ENCODE measurements at places on chromosomes 7 and 10. TPM values are rescaled to one million over a fixed set of nuclear protein-coding genes. Genes with fewer than 3 reads are reported as not detected.
A peak's percentile ranks its signal among the peaks of the same experiment; 100 is the strongest.

Gene GPR141
- total RNA-seq, result 2.7 TPM

Gene MLLT10
- 66.4 TPM for total RNA-seq

Gene LIPM
- total RNA-seq, result not detected

Gene TEX36
- total RNA-seq, result not detected

Gene HOGA1
- 0.43 TPM for total RNA-seq

Gene FKBP6
- total RNA-seq, result not detected

Gene RBP3
- total RNA-seq, result not detected

Gene DGKB
- total RNA-seq, result 5.1 TPM

Gene CALHM1
- total RNA-seq, result not detected

Gene PHKG1
- total RNA-seq, result 0.46 TPM

Gene KCTD7
- total RNA-seq, result 9.9 TPM

Gene ASAH2B
- total RNA-seq, result 7.0 TPM

Gene INHBA
- not detected for total RNA-seq

Gene ANKRD61
- total RNA-seq, result not detected

Gene SUN1
- total RNA-seq, result 300 TPM

Gene TRPV5
- 0.42 TPM for total RNA-seq

GRCh38 chr10:88964869-88965415 is 12.4 kb upstream of the ACTA2 start:
- peaks cover 7% of the 10 kb centered on the region for H3K4me1 ChIP-seq
- no peak overlapping the region for H3K4me3 ChIP-seq
- no peak overlapping the region for H3K27ac ChIP-seq
- H3K27me3 ChIP-seq, result no peaks in the 10 kb centered on the region
- DNase-seq, result no peak

GRCh38 chr10:607545-608185 is 81.8 kb downstream of the DIP2C start:
- H3K36me3 ChIP-seq, result no peaks in the 10 kb centered on the region
- H3K4me1 ChIP-seq, result no peaks in the 10 kb centered on the region
- H3K27me3 ChIP-seq, result no peaks in the 10 kb centered on the region
- no peak for DNase-seq
- no peak overlapping the region for H3K4me3 ChIP-seq

- no peak overlapping the region for H3K27ac ChIP-seq
- H3K27me3 ChIP-seq, result no peaks in the 10 kb centered on the region
- H3K36me3 ChIP-seq, result peaks cover 21% of the 10 kb centered on the region
- no peaks in the 10 kb centered on the region for H3K4me1 ChIP-seq
- no peak for DNase-seq
Observed at GRCh38 chr7:20393021-20393610, 62.4 kb downstream of the ITGB8 start.

GRCh38 chr10:72503241-72503640 is 122.6 kb downstream of the MICU1 start:
- no peaks in the 10 kb centered on the region for H3K4me1 ChIP-seq
- H3K27me3 ChIP-seq, result no peaks in the 10 kb centered on the region
- no peak overlapping the region for H3K27ac ChIP-seq
- peaks cover 5% of the 10 kb centered on the region for H3K36me3 ChIP-seq

DNA sequence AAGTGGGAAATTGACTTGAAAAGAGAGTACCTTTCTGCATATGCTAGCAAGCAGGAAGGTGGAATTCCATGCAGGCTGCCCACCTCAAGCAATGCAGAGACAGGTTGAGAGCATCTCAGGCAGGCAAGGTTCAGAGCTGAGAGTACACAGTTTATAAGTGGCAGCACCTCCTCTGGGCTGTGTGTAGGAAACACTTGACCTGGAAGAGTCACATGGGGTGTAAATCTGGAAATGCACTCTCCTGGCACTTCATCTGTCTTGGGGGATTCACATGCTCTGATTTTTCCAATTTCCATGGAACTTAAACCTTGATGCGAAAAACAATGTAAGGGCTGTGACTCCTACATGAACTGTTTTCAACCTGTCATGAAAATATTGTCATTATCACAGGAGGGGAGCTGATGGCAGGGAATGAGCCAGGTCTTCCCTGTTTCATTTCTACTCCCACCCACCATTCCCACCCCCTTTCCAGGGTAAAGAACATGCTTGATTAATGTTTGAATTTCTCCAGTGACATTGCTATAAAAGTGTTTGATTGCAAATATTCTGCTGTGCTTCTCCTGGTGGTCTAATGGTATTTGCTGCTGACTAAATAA is 328.3 kb downstream of the BICC1 start:
- no peaks in the 10 kb centered on the region for H3K27me3 ChIP-seq
- no peaks in the 10 kb centered on the region for H3K36me3 ChIP-seq
- H3K27ac ChIP-seq, result no peak overlapping the region
- no peak overlapping the region for H3K4me3 ChIP-seq
- DNase-seq, result no peak
- H3K4me1 ChIP-seq, result no peaks in the 10 kb centered on the region

DNA sequence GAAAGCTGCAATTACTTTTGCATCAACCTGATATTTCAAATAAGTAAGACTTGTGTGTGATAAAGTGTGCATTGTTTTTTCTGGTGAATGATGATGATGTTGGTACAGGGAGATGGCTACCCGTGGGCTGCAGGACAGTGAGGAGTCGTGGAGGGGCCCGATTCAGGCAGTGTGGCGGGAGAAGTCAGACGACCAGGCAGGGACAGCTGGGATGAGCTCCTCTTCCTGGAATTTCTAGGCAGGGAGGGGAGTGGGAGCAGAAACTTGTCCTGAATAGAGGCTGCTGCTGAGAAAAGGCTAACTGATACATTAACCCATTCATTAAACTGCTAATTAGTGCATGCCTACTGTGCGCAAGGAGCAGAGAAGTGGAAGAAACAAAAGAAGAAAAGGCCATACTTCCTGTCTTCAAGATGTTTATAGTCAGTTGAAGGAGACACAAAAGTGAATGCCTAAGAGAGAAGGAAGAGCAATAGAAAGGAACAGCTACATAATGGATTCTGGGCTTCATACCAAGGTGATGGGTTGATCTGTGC is 9.3 kb upstream of the GATAD1 start:
- no peak overlapping the region for H3K27ac ChIP-seq
- no peaks in the 10 kb centered on the region for H3K36me3 ChIP-seq
- no peaks in the 10 kb centered on the region for H3K4me1 ChIP-seq
- H3K27me3 ChIP-seq, result no peaks in the 10 kb centered on the region

- no peak for DNase-seq
- peaks cover 29% of the 10 kb centered on the region for H3K36me3 ChIP-seq
- H3K4me3 ChIP-seq, result no peak overlapping the region
Observed at GRCh38 chr10:72552857-72553256, 73.0 kb downstream of the MICU1 start.

DNA sequence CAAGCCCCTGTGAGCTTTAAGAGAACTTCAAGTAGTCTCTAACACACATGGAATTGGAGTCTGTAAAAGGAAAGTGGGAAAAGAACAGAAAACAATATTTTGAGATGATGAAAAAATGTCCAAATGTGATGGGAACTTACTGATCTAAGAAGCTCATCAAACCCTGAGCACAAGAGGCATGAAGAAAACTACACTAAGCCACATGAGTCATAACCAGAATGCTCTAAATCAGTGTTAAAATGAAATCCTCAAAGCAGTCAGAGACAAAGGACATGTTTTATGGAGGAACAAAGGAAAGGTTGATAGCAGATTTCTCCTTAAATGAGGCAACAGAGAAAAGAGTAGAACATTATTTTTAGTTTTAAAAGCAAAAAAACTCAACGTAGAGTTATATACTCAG is 37.2 kb downstream of the ZNF33A start:
- peaks cover 72% of the 10 kb centered on the region for H3K36me3 ChIP-seq
- no peaks in the 10 kb centered on the region for H3K4me1 ChIP-seq
- DNase-seq, result no peak
- no peak overlapping the region for H3K4me3 ChIP-seq
- H3K27ac ChIP-seq, result no peak overlapping the region

- H3K27me3 ChIP-seq, result no peaks in the 10 kb centered on the region
- H3K4me1 ChIP-seq, result no peaks in the 10 kb centered on the region
- H3K27ac ChIP-seq, result no peak overlapping the region
- no peak overlapping the region for H3K4me3 ChIP-seq
- no peak for DNase-seq
Observed at GRCh38 chr7:24503506-24503905, 69.7 kb upstream of the PALS2 start.

- H3K36me3 ChIP-seq, result no peaks in the 10 kb centered on the region
- no peaks in the 10 kb centered on the region for H3K27me3 ChIP-seq
- H3K27ac ChIP-seq, result no peak overlapping the region
- H3K4me1 ChIP-seq, result peaks cover 5% of the 10 kb centered on the region
- DNase-seq, result no peak
Observed at GRCh38 chr7:147436718-147437117, 1153.8 kb upstream of the C7orf33 start.

DNA sequence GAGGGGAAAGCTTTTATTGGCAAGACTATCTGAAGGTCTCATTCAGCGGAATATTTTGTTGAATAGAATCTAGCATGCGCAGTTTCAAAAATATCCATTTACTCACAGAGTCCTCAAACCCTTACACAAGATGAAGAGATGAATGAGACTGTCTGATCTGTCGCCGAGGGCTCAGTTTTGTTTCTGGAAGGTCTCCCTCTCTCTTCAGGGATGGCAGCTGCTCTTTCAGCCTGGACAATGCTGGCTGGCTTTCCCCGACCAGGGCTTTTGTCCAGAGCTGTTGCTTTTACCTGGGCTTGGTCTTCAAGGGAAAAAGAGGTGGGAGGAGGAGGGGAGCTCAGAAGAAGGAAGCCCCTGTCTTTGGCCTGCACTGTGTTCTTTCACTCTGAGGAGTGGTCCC is 81.9 kb upstream of the BTBD16 start:
- peak overlapping the region; percentile 64 for H3K27ac ChIP-seq
- no peaks in the 10 kb centered on the region for H3K27me3 ChIP-seq
- H3K4me1 ChIP-seq, result peaks cover 6% of the 10 kb centered on the region
- H3K4me3 ChIP-seq, result no peak overlapping the region

GRCh38 chr7:133784486-133785001 is 342.6 kb upstream of the LRGUK start:
- H3K4me3 ChIP-seq, result no peak overlapping the region
- H3K4me1 ChIP-seq, result no peaks in the 10 kb centered on the region
- H3K36me3 ChIP-seq, result no peaks in the 10 kb centered on the region
- H3K27me3 ChIP-seq, result no peaks in the 10 kb centered on the region
- no peak overlapping the region for H3K27ac ChIP-seq

- peaks cover 15% of the 10 kb centered on the region for H3K4me1 ChIP-seq
- no peak for DNase-seq
- H3K4me3 ChIP-seq, result no peak overlapping the region
- no peak overlapping the region for H3K27ac ChIP-seq
- H3K27me3 ChIP-seq, result no peaks in the 10 kb centered on the region
Observed at GRCh38 chr7:5694912-5695726, 86.3 kb downstream of the RNF216 start.

- H3K4me1 ChIP-seq, result no peaks in the 10 kb centered on the region
- no peak overlapping the region for H3K27ac ChIP-seq
- no peaks in the 10 kb centered on the region for H3K27me3 ChIP-seq
- peaks cover 32% of the 10 kb centered on the region for H3K36me3 ChIP-seq
Observed at GRCh38 chr10:110137142-110137545, 70.3 kb upstream of the MXI1 start.

DNA sequence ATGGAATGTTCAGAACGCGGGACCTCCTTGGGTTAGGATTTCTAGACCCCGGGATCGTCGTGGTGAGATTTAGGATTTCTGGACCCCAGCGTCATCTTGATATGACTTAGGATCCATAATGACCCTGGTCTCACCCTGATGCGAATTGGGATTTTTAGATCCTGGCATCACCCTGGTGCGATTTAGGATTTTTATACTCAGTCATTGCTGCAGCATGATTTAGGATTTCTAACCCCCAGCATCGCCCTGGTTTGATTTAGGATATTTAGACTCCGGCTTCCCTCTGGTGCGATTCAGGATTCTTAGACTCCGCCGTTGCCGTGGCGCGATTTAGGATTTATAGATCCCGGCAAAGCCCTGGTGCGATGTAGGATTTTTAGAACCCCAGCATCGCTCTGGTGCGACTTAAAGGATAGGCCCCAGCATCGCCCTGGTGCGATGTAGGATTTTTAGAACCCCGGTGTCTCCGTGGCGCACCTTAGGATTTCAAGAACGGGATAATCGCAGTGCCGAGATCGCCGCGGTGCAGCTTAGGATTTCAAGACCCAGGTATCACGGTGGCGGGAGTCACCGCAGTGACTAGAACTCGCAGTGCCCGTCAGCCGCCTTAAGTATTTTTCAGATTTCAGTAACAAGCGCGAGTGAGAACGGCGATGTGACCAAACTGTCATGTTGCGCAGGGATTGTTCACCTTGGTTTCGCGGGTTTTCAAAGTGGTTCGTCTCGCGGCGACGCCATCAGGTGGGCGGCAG is 814 bp downstream of the MEST start:
- H3K4me1 ChIP-seq, result peaks cover 10% of the 10 kb centered on the region
- peaks cover 17% of the 10 kb centered on the region for H3K27me3 ChIP-seq
- no peak overlapping the region for H3K27ac ChIP-seq
- peak overlapping the region; percentile 78 for H3K4me3 ChIP-seq
- DNase-seq, result peak; percentile 59

GRCh38 chr7:157529768-157530560 is 193.2 kb downstream of the DNAJB6 start:
- no peak overlapping the region for H3K27ac ChIP-seq
- no peaks in the 10 kb centered on the region for H3K36me3 ChIP-seq
- peak; percentile 31 for DNase-seq
- H3K4me3 ChIP-seq, result no peak overlapping the region
- no peaks in the 10 kb centered on the region for H3K27me3 ChIP-seq

DNA sequence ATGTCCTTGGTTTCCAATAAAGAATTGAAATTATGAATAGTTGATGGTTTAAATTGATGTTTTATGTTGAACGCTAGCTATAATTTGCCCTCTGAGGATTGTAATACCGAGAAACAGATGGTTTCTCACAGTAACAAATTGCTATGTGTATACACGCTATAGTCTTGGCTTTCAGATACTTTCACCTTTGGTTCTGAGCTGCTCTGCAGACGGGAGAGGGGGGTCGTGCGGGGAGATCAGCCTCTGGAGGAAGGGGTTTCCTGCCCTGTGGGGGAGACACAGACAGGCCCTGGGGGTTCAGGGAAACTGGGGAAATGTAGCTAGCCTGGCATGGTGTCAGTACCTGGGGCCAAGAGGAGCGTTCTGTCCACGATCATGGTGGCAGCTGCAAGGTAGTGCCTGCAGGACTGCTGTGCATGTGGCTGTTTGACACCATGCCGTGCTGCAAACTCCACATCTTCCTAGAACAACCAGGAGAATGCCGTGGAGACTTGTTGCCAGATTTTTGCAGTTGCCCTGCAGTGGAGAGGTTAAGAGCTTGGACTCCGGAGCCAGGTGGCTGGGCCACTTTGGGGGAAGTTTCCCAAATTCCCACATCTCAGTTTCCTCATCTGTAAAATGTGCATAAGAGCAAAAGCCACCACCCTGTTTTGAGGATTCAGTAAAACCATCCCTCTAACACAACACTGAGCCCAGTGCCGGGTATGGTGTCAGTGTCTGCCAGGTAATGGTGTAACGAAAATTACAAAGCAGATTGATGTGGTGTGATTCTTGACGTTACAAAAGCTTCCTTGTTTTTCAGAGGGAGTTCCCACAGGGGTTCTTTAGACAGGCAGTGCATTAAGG is 167.9 kb downstream of the CUX1 start:
- H3K4me1 ChIP-seq, result peaks cover 9% of the 10 kb centered on the region
- H3K27ac ChIP-seq, result no peak overlapping the region
- H3K27me3 ChIP-seq, result no peaks in the 10 kb centered on the region
- peaks cover 17% of the 10 kb centered on the region for H3K36me3 ChIP-seq

- no peak overlapping the region for H3K4me3 ChIP-seq
- no peaks in the 10 kb centered on the region for H3K4me1 ChIP-seq
- no peak overlapping the region for H3K27ac ChIP-seq
- no peaks in the 10 kb centered on the region for H3K36me3 ChIP-seq
- H3K27me3 ChIP-seq, result no peaks in the 10 kb centered on the region
Observed at GRCh38 chr7:10802526-10802925, 171.1 kb upstream of the PHF14 start.
